Activated T-helper 9 cell treated with anti-CD3 and anti-CD28 coated beads, Interleukin-2, amount 50 U/mL, for 16 hours (primary cell): ENCODE measurements at places on chromosomes 12 and 14.

DNA sequence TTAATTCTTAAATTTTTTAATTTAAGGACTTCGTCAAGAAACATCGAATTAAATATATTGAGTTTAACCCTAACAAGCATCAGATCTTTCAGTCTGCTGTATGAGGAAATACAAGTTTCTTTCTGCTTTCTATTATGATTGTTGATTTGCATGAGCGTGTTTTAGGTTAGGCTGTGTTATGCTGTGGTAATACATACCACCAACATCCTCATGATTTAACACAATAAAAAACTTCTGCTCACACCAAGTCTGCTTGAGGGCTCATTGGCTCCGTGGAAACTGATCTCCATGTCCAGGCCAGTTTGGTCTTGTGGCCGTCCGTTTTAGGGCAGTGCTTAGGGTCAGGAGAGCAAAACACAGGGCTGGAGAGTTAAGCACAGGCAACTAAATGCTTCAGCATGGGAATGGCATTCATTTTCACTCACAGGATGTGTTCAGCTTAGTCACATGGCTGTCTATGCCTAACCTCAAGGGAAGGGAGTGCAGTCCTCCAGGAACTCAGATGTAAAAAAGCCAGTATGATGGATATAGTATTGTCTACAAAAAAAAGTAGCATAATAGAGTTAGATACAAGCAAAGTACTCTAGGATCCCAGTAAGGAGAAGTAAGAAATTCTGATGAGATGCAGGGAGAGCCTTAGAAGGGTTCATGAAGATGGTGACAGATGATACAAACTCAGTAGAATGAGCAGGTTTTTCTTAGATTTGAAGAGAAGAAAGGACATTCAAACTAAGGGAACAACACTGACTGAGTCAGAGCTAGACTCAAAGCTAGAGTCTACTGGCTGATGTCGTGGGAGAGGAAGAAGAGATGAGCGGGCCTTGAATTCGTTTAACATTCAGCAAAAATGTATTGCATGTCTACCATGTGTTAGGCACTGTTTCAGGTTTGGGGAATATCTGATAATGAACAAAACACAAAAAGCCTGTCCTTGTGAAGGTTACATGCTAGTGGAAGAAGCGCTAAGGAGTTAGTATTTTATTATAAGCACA lies 16.3 kb downstream of the MARK3 start:
- DNase-seq: no peak

- no peak for DNase-seq
Observed at GRCh38 chr12:13978876-13979275, 2.5 kb downstream of the GRIN2B start.

- DNase-seq: no peak
Observed at GRCh38 chr14:60204104-60204842, 39.1 kb upstream of the DHRS7 start.

DNA sequence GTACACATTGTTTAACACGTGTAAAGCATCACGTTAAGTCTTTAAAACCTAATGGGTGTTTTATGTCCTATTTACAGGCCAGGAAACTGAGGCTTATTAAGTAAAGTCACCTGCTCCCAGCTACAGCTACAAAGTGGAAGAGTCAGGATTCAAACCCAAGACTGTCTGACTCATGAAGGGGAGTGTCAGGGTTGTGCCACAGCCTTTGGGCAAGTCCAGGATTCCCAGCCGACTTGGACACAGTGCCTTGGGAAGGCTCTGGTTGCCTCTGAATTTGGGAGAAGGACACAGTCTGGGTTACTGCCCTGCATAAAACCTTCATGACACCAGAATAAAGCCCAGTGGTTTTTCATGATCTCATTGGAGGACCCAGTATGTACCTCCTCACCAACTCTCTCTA lies 7.3 kb downstream of the RNU4-2 start:
- DNase-seq: no peak

DNA sequence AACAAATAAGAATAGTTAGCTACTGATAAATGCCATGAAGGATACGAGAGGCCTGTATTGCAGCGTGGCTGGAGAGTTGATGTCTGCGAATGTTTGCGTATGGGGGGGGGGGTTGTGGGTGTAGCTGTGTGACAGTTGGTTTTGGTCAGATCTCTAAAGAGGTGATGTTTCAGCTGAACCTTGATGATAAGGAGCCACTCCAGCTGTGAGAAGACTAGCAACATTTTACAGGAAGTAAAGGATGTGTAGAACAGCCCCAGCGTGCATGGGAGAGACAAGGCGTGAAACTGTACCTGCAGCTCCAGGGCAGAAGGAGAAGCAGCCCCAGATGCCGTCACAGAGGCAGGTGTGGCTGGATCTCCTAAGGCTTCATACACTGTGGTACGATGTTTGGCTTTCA lies 416.9 kb downstream of the TMEM132D start:
- no peak for DNase-seq

GRCh38 chr12:40733871-40734270 lies 41.6 kb downstream of the CNTN1 start:
- DNase-seq: no peak

DNA sequence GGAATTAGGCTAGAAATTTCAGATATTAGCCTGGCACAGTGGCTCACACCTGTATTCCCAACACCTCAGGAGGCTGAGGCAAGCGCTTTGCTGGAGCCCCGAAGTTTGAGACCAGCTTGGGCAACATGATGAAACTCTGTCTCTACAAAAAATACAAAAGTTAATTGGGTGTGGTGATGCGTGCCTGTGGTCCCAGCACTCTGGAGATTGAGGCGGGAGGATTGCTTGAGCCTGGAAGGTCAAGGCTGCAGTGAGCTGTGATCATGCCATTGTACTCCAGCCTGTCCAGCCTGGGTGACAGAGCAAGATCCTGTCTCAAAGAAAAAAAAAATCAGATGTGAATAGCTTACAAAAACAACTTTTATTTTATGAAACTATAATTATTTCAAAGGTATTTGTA lies 15.1 kb downstream of the FRMD6 start:
- DNase-seq: no peak

- no peak for DNase-seq
Observed at GRCh38 chr12:81295251-81295650, 217.4 kb downstream of the ACSS3 start.

DNA sequence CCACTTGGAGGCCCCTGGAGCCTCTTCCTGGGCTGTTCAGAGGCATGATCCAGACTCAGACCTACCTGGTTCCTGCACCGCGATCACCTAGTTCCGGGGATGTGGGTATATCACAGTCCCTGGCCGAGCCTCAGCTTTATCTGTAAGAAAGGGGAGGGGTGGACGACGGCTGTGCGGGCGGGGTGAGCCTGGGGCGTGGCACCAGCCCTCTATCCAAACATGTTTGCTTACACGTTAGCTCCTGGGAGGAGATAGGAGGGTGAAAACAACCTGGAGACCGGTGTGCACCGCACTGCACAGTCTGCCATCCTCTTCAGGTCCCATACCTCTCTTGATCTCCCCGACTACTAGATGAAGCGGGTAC lies 1.2 kb downstream of the ANKRD9 start:
- no peak for DNase-seq

DNA sequence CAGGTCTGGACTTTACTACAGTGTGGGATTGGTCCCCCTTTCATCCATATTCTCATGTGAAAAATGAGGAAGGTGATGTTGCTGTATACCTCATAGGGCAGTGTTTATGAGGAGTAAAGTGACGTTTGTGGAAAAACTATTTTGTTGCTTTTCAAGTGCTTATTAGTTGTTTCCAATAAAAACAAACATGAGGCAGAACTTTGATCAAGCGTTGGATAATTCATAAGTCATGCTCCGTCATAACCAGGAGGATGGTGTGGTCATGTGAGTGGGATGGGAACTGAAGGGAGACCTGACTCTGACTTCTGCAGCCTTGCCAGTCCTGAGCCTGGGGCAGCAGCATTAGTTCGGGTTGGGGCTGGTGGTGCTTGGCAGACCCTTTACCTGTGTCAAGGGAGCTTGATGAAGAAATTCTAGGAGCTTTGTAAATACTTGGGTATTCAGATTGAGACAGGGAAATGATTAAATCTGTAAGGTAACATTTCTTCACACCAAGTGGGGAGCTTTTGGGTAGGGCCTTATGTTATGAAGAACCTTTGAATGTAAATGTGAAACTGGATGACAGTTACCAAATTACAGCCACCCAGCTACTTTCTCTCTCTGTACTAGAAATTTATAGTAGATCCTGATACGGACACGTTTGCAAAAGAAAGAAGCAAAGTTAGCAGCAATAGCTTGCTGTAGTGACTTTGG lies 462.4 kb upstream of the RGS6 start:
- no peak for DNase-seq

- DNase-seq: no peak
Observed at GRCh38 chr12:1108276-1108675, 117.3 kb downstream of the ERC1 start.
